ENCODE measurements at places on chromosomes 16 and 17. TPM values are rescaled to one million over a fixed set of nuclear protein-coding genes. Genes with fewer than 3 reads are reported as not detected.

Gene DRC3
- 8.6 TPM for polyA plus RNA-seq

Gene IL17C
- not detected for polyA plus RNA-seq

Gene CRLF3
- polyA plus RNA-seq, result 3.4 TPM

Gene CRHR1
- not detected for polyA plus RNA-seq

Gene TPSG1
- 0.86 TPM for polyA plus RNA-seq

Gene PRCD
- not detected for polyA plus RNA-seq

Gene C1QBP
- 181 TPM for polyA plus RNA-seq

DNA sequence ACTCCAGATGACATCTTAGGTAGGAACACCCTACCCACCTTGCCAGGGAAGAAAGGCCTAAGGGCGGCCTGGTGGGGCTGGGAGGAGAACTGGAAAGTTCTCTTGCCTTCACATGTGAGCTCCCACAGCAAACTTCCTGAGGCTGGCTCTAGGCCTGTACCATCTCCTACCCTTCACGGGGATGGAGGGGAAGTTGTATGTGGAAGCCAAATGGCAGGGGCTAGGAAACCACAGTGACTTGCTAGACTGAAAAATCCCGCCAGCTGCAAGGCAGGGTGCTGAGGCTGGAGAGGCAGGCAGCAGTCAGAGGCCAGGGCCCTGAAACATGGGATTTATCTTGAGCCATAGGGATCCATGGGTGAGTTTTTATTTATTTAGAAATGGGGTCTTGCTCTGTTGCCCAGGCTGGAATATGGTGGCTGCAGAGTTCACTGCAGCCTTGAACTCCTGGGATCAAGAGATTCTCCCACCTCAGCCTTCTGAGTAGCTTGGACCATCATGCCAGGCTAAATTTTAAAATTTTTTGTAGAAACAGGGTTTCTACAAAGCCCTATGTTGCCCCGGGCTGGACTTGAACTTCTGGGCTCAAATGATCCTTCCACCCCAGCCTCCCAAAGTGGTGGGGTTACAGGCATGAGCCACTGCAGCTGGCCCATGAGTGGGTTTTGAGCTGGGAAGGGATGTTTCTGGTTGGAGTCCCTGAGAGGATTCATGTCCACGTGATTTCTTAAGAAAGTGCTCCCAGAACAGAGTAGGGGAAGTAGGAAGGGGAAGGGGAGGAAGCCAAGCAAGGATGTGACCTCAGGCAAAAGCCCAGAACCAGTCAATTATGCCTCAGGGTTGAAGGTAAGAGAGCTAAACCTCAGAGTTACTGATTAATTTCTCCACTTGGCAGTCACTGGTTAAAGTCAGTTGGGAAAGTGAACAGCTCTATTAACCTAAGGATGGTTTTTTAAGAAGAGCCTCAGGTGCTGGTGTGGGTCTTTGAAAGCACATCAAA is 4.0 kb upstream of the KAT8 start:
- peak; percentile 70 for DNase-seq
- peaks cover 19% of the 10 kb centered on the region for H3K36me3 ChIP-seq
- H3K4me1 ChIP-seq, result peaks cover 2% of the 10 kb centered on the region
- no peak overlapping the region for H3K4me3 ChIP-seq

- DNase-seq, result no peak
- no peaks in the 10 kb centered on the region for H3K36me3 ChIP-seq
- H3K4me3 ChIP-seq, result no peak overlapping the region
- no peaks in the 10 kb centered on the region for H3K4me1 ChIP-seq
Measured at GRCh38 chr16:5516115-5516514, 418.5 kb upstream of the EEF2KMT start.

- no peaks in the 10 kb centered on the region for H3K36me3 ChIP-seq
- H3K27ac ChIP-seq, result no peak overlapping the region
- H3K4me1 ChIP-seq, result no peaks in the 10 kb centered on the region
- H3K4me3 ChIP-seq, result no peak overlapping the region
Measured at GRCh38 chr17:56319531-56319930, 166.3 kb downstream of the ANKFN1 start.

GRCh38 chr16:83200005-83200779 is 573.4 kb downstream of the CDH13 start:
- H3K27me3 ChIP-seq, result no peaks in the 10 kb centered on the region
- DNase-seq, result no peak
- no peaks in the 10 kb centered on the region for H3K36me3 ChIP-seq
- H3K27ac ChIP-seq, result no peak overlapping the region

- H3K27ac ChIP-seq, result peak overlapping the region; percentile 26
- H3K27me3 ChIP-seq, result no peaks in the 10 kb centered on the region
- peak; percentile 70 for DNase-seq
- no peaks in the 10 kb centered on the region for H3K36me3 ChIP-seq
- no peaks in the 10 kb centered on the region for H3K4me1 ChIP-seq
Measured at GRCh38 chr17:31508288-31509094, 117.0 kb downstream of the RAB11FIP4 start.

DNA sequence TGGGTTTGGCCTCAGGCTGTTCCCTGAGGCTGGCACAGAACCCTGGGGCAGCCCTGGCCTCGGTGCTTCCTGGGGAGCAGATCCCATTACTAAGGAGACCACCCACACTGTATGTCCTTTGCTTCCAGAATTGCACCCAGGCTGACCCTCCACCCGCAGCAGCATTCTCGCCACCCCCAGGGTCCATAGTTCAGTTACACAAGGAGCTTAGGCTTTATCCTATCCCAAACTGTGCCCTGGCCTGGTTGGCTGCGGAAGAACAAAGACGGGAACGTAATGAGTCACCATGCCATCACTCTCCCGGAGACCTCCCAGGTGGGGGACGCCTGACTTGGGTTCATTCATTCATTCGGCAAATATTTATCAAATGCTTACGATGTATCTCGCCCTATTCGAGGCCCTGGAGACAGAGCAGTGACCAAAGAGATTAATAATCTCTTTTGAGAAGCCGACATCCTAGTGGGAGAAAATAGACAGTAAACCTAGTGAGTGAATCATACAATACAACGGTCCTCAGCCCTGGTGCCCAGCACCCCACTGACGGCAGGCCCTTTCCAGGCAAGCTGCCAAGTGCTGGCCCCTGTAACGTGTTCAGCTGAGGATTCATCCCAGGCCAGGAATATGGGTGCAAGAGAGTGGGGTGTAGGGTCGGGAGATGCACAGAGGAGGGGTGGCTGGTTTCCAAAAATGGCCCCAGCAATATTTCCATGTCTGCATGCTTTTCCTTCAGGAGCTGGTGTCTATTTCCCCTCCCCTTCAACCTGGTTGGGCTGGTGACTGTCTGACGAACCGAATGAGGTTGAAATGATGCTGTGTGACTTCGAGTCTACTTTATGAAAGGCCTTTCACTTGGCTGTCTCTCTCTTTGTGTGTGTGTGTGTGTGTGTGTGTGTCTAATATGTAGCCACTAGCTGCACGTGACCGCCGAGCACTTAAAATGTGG is 134.2 kb downstream of the MGAT5B start:
- no peak for DNase-seq
- no peaks in the 10 kb centered on the region for H3K36me3 ChIP-seq
- no peak overlapping the region for H3K27ac ChIP-seq
- H3K4me1 ChIP-seq, result no peaks in the 10 kb centered on the region
- no peaks in the 10 kb centered on the region for H3K27me3 ChIP-seq
- no peak overlapping the region for H3K4me3 ChIP-seq

DNA sequence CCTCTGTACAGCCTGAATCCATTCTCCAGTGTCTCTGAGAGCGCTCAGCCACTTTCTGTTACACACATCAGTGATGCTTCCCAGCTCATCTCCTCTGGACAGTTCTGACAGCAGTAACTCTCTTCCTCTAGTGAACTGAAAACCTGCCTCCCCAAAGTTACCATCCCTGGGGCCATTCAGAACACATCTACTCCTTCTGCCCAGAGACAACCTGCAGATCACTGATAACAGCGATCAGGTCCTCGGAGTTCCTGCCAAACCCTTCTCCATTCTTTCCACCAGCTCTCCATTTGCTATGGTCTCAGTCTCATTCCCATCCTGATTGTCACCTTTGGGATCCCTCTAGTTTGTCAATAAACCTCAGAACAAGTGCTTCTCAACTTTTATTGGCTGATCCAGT is 7.3 kb downstream of the ZZEF1 start:
- no peaks in the 10 kb centered on the region for H3K36me3 ChIP-seq
- no peak overlapping the region for H3K4me3 ChIP-seq
- DNase-seq, result no peak
- H3K27me3 ChIP-seq, result no peaks in the 10 kb centered on the region
- no peak overlapping the region for H3K27ac ChIP-seq

GRCh38 chr17:39688945-39689344 is 1.1 kb upstream of the PGAP3 start:
- no peaks in the 10 kb centered on the region for H3K36me3 ChIP-seq
- no peaks in the 10 kb centered on the region for H3K4me1 ChIP-seq

- H3K27ac ChIP-seq, result no peak overlapping the region
- no peak overlapping the region for H3K4me3 ChIP-seq
- H3K4me1 ChIP-seq, result no peaks in the 10 kb centered on the region
- no peaks in the 10 kb centered on the region for H3K27me3 ChIP-seq
- no peak for DNase-seq
- peaks cover 34% of the 10 kb centered on the region for H3K36me3 ChIP-seq
Measured at GRCh38 chr16:89981414-89981813, 32.9 kb downstream of the DEF8 start.

- H3K27ac ChIP-seq, result no peak overlapping the region
- no peak overlapping the region for H3K4me3 ChIP-seq
- no peak for DNase-seq
- no peaks in the 10 kb centered on the region for H3K4me1 ChIP-seq
- no peaks in the 10 kb centered on the region for H3K36me3 ChIP-seq
Measured at GRCh38 chr16:11160676-11161115, 95.3 kb downstream of the SOCS1 start.

DNA sequence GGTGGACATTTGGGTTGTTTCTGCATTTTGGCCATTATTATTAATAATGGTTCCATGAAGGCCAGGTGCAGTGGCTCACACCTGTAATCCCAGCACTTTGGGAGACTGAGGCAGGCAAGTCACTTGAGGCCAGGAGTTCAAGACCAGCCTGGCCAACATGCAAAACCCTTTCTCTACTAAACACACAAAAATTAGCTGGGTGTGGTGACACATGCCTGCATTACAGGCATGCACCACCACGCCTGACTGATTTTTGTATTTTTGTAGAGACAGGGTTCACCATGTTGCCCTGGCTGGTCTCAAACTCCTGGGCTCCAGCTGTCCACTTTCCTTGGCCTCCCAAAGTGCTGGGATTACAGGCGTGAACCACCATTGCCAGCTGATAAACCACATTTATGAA is 58.5 kb downstream of the TNFRSF13B start:
- H3K27ac ChIP-seq, result no peak overlapping the region
- DNase-seq, result no peak
- H3K36me3 ChIP-seq, result no peaks in the 10 kb centered on the region
- no peaks in the 10 kb centered on the region for H3K27me3 ChIP-seq
- H3K4me3 ChIP-seq, result no peak overlapping the region

DNA sequence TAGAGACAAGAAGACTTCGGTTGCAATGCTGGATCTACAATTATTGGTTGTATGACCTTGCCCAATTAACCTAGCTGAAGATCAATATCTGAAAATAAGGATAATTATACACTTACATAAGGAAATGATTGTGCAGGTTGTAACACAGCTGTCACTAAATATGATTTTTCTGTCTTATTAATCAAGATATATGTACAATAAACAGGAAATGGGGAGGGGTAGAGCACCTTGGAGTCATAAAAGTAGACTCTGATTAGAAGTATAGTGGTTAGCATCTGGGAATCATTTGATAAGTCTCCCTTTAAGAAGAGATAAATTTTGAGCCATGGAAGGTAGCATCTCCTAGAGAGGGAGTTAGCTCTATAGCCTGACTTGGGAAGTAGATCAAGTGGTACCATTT is 369.2 kb downstream of the SHISA9 start:
- no peaks in the 10 kb centered on the region for H3K36me3 ChIP-seq
- H3K27ac ChIP-seq, result no peak overlapping the region
- no peak overlapping the region for H3K4me3 ChIP-seq

DNA sequence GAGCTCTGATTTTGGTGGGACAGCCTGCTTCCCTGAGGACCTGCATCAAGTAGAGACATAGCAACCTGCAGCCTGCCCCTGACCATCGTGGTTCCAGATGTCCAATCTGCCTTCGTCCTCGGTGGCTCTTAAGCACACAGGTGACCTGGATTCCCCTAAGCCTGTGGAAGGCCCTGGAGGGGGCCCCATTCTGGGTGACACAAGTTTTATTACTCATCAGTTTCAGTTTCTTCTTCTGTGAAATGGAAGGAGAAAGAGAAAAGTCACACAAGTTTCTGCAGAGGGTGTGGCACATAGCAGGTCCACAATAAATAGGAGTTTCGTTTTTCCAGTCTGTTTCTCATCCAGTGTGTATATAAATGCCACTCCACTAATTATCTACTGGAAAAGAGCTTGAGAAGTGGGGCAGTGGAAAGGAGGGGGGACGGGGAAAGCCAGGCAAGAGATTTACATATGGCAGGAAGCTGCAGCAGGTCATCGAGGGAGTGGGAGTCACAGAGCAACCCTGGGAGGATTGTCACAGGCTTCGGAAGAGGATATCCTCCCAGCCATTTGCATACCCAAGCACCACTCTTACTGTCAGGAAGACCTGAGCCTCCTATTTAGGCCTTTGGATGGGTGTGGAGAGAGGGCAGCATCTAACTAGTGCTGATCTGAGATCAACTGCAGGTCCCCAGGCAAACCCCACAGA is 10.0 kb upstream of the NOS2 start:
- no peak overlapping the region for H3K27ac ChIP-seq
- H3K36me3 ChIP-seq, result no peaks in the 10 kb centered on the region
- no peaks in the 10 kb centered on the region for H3K27me3 ChIP-seq
- no peak for DNase-seq
- peaks cover 7% of the 10 kb centered on the region for H3K4me1 ChIP-seq
- no peak overlapping the region for H3K4me3 ChIP-seq

DNA sequence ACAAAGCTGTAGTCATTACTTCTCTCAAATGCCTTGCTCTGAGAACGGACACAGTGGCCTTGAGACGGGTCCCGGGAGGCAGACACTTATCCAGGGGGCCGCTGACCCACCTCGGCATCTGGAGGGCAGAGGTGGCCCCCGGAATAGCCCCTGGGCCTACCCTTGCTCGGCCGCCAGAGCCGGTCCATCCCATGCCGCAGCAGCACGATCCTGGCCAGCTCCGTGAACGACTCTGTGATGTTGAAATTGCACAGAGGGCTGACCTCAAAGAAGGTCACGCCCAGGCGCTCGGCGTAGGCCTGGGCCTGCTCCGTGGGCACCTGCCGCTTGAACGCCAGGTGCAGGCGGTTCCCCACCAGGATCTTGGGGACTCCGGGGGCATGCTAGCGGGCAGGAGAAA is 10.1 kb upstream of the WDR45B start:
- no peak overlapping the region for H3K4me3 ChIP-seq
- peaks cover 22% of the 10 kb centered on the region for H3K36me3 ChIP-seq
- H3K27me3 ChIP-seq, result no peaks in the 10 kb centered on the region
- H3K27ac ChIP-seq, result no peak overlapping the region
- DNase-seq, result no peak

DNA sequence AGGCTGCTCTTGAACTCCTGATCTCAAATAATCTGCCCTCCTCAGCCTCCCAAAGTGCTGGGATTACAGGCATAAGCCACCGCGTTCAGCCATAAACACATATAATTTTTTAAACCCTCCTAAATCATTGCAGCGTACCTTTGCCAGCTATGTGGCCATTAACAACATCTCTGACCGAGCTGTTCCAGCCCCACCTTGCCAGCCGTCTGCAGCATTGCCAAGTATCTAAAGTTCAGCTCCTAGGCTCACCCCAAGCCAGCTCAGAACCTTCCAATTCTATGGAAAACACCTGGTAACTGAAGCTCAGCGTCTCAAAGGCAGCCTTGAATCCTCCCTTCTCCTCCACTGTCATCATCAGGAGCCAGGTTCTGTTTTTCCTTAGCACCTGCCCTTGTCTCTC is 5.1 kb upstream of the MEIOB start:
- peaks cover 7% of the 10 kb centered on the region for H3K27me3 ChIP-seq
- no peaks in the 10 kb centered on the region for H3K36me3 ChIP-seq
- no peak overlapping the region for H3K27ac ChIP-seq
- H3K4me3 ChIP-seq, result no peak overlapping the region
- no peak for DNase-seq

Measured in kidney (tissue), 22 donors.